Stimulated activated CD4-positive, alpha-beta T cell treated with anti-CD3 and anti-CD28 coated beads, Interleukin-4, amount 100 ng/mL, for 1 hour (primary cell): ENCODE measurements at places on chromosomes 2 and 18.

DNA sequence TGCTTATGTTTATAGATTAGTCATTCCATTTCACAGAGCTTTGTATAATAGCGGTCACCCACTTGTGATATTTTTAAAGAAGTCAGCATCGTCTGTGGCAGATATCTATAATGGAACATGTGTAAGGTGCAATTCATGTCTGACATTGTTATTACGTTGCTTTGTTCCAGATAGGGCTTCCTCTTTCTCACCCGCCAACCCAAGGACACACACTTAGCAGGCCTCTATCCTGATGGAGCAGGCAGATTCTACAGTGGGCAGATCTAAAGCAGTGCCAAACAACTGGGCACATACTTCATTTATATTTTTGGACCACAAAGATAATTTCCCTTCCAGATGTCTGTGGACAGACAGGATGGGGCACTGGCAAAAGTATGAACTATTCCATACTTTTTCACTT is 573.1 kb downstream of the TDRD15 start:
- no peak for DNase-seq

GRCh38 chr2:159153463-159153862 is 133.0 kb downstream of the WDSUB1 start:
- DNase-seq, result no peak

GRCh38 chr2:109531896-109532727 is 81.7 kb downstream of the SEPTIN10 start:
- no peak for DNase-seq

DNA sequence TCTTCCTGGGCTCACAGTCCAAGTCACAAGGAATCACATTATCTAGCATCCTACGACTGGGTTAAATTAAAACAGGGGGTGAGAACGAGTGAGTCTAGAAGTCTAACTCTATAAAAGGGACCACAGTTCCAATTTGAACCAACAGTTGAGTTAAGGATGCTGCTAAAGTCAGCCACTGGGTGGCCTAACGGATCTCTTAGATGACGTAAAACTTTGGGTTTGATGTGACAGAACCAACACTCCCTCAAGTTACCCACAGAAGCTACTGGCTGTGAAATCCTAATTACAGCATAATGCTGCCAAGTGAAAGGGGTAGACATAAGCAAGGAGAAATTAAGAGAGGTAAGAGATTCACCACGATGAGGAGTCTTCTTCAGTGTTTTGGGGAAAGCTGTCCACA is 32.7 kb upstream of the RUFY4 start:
- no peak for DNase-seq

- no peak for DNase-seq
These were observed 36.0 kb upstream of the FZD5 start for GRCh38 chr2:207805566-207806226.

GRCh38 chr2:226189061-226189460 is 610.6 kb downstream of the IRS1 start:
- no peak for DNase-seq

DNA sequence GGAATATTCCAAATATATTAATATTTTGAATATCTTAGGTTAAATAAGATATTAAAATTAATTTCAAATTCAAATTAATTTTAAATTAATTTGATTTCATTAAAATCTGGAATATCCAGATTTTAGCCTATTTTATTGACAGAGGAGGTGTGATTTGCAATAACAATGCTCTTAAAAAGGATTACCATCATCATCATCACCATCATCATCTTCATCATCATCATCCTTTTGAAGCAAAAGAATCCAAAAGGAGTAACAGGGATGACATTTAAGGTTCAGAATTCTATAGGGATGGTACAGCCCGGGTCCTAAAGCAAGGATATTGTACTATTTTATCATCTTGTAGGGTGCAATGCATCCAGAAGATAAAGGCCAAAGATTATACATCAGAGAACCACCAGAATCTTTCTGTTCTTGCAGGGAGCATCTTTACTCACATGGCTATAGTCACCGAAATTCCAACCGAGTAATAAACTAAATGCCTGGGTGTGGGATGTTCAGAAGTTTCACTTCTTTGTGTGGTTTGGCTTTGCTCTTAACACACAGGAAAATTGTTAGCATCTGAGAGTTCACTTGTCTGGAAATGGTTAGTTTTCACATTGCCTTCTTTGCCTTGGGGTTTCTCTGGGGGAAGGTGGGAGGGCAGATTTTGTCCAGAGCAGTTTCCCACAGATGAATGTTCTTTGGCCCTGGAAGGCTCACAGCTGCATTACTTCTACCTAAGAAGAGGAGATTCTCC is 99.1 kb upstream of the ITGA6 start:
- no peak for DNase-seq

GRCh38 chr2:240579771-240580614 is 6.5 kb upstream of the CAPN10 start:
- peak; percentile 79 for DNase-seq

GRCh38 chr18:52750995-52751394 is 411.0 kb downstream of the DCC start:
- DNase-seq, result no peak

GRCh38 chr2:238501311-238501710 is 74.6 kb downstream of the ASB1 start:
- DNase-seq, result no peak

- no peak for DNase-seq
These were observed 12.5 kb downstream of the VAPA start for GRCh38 chr18:9926223-9926894.

- DNase-seq, result no peak
These were observed 203.9 kb downstream of the ZRANB3 start for GRCh38 chr2:135327146-135327545.
